ENCODE measurements at places on chromosomes 2 and 18.

DNA sequence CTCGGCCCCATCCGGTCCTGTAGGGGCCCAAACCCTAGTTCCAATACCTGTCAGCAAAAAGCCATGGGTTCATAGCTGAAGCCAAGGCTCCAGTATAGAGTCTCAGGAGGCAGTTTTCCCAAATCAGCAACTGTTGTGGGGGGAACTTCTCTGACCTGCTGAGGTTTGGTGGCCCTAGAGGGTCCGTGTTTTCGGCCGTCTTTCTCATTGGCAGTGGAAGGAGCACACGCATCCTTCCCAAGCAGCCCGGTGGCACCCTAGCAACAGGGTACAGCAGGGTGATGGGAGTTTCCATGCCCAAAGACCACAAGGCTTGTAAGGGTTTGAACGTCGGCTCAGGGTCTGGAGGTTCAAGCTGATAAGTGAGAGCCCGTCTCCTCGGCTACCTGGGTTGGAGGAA is 6.6 kb downstream of the FOSL2 start:
- DNase-seq, result no peak

GRCh38 chr2:101837354-101837753 is 139.8 kb downstream of the MAP4K4 start:
- no peak for DNase-seq

- DNase-seq, result no peak
Measured at GRCh38 chr2:23464156-23464555, 79.2 kb downstream of the KLHL29 start.

DNA sequence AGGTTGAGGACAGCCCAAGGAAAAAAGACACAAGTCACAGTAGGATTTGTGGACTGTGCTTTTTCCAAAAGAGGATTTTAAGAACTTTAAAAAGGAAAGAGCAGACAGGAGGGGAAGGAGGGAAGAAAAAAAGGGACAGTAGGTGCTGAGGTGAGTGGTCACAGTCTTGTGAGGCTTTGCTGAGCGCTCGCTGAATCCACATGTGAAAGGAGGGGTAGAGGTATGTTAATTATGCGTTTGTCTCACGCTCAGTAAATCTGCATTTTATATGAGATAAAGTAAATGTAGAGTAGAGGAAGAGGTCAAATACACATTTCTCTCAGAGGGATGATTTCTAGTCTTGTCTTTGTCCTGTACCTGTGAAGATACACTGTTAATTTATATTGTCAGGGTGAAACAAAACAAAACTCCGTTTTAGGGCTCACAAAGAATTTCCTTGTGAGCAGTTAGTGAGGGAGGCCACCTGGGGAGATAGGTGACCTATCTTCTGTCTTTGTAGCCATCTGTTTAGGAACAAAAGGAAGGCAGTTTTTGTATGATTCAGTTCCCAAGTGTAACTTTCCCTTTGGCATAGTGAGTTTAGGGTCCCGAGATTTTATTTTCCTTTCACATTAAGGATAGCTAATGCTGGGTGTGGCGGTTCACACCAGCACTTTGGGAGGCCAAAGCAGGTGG is 25.3 kb downstream of the GNAL start:
- no peak for DNase-seq

DNA sequence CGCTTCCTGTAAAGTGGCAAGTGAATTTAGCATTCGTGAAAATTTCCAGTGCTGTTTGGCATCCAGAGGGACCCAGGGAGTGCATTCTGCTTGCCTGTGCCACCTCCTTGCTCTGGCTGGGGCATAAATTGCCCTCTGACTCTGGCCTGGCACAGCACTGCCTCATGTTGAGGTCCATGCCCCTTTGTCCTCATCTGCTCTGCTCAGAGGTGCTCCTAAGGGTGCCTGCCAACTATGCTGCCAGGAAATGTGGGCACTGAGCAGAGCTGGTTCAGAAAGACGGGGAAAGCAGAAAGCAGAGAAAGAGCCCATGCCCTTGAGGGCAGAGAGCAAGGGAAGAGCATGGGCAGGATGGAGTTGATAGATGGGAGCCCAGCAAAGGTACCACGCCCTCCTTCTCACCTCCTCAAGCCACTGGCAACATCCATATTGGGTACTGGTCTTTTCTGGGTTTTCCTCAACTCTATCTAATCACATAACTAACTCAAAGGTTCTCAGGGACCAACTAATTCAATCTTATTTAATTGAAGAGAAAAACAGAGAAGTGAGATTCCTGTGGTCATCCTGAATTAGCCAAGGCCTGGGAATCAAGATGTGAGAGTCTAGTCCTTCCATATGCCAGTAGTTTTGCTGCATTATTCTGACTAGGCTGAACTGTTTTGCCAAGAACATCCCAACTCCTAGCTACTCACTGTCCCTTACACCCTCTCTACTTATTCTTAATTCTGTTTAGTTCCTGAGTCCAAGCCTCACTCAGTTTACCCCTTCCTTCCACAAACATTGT is 441.5 kb upstream of the TNP1 start:
- DNase-seq, result no peak

DNA sequence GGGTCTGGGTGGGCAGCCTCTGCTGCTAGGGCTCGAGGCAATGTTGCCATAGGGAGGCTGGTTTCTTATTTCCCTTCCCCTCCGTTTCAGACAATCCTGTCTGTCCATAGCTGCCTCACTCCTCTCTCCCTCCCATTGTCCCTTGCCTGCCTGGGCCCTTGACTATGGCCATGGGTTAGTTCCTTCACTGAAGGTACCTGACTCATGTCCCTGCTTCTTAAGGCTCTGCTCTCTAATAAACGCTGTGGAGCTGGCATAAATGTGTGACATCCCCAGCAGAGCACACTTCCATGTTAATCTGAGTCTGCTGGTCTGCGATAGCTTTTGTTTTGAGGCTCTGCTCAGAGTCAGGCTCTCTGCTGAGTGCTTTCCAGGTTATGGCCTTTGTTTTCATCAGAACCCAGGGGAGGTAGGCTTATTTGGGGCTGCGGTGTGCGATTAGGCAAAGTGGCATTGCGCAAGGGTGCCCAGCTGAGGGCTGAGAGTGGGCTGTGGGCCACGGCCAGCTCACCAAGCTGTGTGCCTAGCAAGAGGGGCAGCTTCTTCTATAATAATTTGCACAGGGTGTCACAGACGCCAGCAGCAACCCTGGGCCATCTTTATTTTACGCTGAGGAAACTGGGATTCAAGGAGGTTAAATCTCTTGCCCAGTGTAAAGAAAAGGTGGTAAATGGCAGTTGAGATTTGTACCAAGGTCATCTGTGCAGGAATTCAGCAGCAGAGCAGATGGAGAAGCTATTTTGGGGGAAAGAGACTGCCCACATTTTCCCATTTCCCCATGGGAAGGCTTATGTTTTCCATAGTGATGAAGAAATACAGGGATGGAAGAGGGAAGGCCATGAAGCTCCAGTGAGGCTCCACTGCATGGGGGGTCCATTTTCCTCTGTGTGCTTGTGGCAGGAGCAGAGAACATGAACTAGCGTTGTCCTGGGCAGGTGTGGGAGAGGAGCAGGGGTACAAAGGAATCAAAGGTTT is 25.6 kb downstream of the MRPL33 start:
- peak; percentile 24 for DNase-seq

- DNase-seq, result no peak
Measured at GRCh38 chr2:211451642-211452041, 895.2 kb downstream of the CPS1 start.

GRCh38 chr2:164061129-164061746 is 325.4 kb upstream of the FIGN start:
- peak; percentile 9 for DNase-seq

GRCh38 chr2:142602418-142602989 is 275.0 kb upstream of the KYNU start:
- no peak for DNase-seq

DNA sequence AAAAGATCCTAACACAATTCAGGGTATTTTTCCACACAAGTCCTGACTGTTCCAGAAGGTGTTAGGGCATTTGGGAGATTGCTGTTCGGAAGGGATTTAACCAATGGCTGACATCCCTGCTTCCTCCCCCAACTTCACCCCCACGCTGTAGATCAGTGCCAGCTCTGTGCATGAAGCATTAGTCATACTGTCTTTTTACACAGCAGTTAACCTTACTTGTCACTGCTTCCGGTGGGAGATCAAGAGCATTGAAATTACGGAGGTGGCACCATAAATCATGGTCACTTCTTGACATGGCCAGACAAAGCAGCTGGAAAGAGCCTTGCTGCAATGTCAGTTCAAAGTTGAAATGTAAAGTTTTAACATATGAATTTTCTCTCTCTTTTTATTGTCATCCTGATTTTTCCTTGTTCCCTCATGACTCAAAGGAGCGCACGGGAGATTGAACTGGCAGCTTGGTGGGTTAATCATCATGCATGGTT is 70.2 kb downstream of the HRH4 start:
- no peak for DNase-seq

- DNase-seq, result no peak
Measured at GRCh38 chr2:65537651-65538385, 105.4 kb upstream of the SPRED2 start.

Measured in fibroblast of gingiva (primary cell).